ENCODE measurements at places on chromosomes 12 and 14.
A peak's percentile ranks its signal among the peaks of the same experiment; 100 is the strongest.

DNA sequence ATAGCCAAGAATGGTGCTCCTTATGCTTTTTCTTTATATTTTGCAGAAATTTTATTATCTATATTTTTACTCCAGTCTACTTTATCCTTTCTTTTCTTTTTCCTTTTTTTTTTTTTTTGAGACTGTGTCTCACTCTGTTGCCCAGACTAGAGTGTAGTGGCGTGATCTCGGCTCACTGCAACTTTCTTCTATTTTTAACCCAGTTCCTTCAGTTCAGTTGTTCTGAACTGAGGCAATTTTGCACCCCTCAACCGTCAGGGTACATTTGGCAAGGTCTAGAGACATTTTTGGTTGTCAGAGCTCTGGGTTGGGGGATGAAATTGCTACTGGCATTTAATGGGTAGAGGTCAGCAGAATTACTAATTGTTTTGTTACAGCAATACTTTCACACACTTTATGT lies 75.7 kb downstream of the DIP2B start:
- no peak for DNase-seq

GRCh38 chr14:89245802-89246201 lies 171.2 kb downstream of the FOXN3 start:
- DNase-seq = no peak

DNA sequence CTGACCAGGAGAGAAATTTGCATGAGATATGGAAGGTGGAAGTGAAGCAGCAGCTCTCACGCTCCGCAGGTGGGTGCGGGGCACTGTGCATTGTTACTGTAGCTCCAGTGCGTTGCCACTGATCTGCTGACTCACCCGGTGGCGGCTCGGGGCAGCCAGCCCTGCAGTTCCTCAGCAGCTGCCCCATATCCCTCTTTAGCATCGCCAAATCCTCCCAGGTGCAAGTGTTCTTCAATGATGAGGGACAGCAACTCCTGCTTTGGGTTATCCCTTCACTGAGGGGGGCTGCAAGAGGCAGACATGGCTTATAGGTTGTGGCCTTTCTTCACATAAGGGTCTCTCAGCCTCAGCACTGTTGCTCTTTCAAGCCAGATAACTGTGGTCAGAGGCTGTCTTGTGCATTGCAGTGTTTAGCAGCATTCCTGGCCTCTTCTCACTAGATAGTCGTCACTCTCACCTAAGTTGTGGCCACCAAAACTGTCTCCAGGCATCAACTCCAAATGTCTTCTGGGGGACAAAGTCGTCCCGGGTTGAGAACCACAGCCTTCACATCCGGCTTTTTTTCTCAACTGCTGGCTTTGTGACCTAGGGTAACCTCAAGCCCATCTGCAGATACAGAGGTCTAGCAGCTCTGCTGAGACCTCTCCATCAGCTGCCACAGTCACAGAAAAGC lies 180.8 kb downstream of the EFCAB11 start:
- DNase-seq = peak; percentile 57

DNA sequence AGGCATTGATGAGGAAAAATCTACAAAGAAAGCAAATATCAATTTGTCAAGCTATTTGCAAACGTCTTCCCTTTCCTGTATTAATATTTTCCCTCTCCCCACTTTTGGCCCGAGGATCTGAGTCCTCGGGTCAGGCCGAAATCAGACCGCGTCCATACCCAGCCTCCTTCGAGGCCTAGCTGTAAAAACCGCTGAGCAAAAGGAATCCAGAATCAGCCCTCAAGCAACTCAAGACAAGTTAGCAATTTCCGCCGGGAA lies 353 bp upstream of the MAPK1IP1L start:
- no peak for DNase-seq

DNA sequence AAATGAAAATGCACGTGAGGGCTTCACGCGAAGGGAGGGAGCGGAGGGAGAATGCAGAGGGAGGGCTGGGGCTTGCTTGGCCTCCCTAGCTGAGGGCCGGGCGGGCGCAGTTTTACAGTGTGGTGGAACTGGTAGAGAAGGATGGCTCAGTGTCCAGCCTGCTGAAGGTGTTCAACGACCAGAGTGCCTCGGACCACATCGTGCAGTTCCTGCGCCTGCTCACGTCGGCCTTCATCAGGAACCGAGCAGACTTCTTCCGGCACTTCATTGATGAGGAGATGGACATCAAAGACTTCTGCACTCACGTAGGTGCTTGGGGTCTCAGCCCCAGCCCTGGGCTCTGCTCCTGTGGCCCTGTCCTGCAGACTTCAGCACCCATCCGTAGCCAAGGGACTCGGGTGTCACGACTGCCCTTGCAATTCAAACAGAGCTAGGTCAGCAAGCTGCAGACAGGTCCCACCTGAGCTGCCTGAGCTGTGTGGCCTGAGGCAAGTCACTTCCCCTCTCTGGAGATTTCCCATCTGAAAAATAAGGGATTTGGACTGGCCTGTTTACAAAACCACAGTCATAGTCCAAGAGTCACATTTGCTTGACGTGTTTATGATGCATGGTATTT lies 18.4 kb downstream of the OTUB2 start:
- DNase-seq = no peak

- no peak for DNase-seq
Observed at GRCh38 chr14:85175556-85175955, 354.4 kb upstream of the FLRT2 start.
